ENCODE measurements at places on chromosomes 6 and 20.

- DNase-seq, result no peak
Observed at GRCh38 chr20:46820682-46821081, 74.0 kb upstream of the EYA2 start.

DNA sequence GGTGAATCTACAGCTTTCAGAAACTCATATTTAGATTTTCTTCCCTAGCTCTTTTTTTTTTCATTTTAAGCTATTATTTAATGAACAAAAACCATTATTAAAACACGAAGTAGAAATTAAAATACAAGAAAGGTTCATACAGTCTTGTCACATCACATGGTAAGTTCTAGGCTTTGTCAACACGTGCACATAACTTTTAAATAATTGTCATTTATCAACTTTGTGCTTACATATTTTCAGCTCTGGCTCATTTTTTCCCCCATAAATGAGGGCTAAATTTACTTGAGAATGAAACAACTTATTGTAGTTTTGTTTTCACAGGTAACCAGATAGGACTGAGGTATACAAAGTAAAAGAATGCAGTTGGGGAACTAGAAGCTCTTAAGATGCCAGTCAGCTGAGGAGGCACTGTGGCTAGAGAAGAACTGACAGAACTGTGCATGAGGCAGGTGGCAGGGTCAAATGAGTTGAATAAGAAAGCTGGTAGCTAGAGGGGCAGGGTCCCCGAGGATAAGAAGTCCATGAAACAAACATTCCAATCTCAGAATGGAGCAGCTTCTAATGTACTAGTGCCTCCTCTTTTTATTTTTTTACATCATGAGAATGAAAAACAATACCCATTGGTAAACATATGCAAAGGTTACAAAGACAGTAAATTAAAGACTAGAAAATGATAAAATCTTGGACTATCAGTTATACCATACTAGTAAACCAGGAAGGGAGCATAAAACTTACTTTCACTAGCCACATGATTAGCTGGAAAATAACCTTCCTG lies 141.5 kb downstream of the MYB start:
- no peak for DNase-seq

DNA sequence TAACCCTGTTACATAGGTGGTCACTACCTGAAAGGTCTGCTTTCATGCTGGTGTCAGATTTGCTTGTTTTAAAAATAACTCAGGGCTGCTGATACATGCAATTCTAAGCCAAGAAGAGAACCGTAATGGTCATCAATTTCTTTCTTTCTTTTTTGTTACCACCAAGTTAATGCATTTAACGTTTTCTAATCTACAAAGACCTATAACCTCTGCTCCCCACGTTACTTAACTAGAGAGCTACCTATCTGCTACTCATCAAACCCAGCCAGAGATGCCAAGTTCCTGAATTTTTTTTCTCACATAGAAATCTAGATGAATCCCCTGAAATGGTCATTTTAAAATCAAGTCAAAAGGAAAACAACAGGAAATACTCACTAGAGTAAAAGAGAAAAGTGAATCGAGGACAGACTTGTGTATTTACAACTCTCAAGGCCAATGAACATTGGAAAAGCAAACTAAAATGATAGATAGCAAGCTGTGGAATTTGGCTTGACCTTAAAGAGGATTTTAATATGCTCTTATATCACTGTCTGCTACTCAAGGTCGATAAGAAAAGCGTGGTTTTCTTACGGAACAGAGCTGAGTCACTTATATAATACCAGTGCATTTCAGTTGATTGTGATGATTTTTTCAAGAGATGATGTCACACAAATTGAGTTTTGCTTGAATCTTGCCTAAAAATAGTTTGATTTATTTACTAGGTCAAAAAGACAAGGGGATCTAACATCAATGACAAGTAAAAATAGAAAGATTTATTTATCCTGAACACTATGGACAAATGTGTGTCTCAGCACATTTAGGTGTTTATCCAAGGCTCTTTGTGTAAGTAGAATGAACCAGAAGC lies 67.9 kb downstream of the SGK1 start:
- DNase-seq, result no peak

DNA sequence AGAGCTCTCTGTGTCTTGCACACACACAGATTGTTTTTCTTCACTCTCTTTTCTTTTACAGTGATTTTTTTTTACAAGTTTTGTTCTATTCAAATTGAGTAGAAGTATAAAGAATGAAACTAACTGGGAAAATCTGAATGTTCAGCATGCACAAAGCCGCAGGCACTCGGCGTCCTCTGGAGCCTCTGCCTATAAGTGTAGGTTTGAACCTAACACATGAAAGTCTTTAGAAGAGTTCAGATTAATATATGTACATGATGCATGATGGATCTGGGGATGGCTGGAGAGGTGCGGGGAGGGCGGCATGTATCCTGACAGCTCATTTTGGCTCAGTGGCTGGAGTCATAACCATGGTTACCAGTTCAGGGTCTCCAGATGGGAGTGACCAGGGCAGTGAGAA lies 301.1 kb upstream of the CDH4 start:
- no peak for DNase-seq

GRCh38 chr20:64049878-64050260 lies 430 bp upstream of the SOX18 start:
- peak; percentile 50 for DNase-seq

DNA sequence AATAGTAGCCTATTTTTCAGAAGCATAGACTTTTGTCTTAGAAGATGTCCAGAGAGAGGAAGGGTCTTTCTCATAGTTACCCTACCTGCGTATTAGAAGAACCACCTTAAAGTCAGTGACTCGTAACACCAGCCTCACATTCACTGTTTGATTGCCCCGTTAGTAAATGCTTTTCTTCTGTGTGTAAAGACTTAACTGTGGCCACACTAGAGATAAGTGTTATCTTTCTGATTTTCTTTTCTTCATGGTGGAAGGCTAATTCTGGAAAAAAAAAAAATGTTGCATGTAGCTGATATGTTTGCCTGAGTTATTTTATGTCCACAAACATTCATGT lies 83.9 kb downstream of the SAMD3 start:
- DNase-seq, result no peak

GRCh38 chr20:49675368-49676151 lies 38.1 kb downstream of the B4GALT5 start:
- DNase-seq, result no peak

- no peak for DNase-seq
Observed at GRCh38 chr6:36968266-36968977, 13.9 kb downstream of the PI16 start.

DNA sequence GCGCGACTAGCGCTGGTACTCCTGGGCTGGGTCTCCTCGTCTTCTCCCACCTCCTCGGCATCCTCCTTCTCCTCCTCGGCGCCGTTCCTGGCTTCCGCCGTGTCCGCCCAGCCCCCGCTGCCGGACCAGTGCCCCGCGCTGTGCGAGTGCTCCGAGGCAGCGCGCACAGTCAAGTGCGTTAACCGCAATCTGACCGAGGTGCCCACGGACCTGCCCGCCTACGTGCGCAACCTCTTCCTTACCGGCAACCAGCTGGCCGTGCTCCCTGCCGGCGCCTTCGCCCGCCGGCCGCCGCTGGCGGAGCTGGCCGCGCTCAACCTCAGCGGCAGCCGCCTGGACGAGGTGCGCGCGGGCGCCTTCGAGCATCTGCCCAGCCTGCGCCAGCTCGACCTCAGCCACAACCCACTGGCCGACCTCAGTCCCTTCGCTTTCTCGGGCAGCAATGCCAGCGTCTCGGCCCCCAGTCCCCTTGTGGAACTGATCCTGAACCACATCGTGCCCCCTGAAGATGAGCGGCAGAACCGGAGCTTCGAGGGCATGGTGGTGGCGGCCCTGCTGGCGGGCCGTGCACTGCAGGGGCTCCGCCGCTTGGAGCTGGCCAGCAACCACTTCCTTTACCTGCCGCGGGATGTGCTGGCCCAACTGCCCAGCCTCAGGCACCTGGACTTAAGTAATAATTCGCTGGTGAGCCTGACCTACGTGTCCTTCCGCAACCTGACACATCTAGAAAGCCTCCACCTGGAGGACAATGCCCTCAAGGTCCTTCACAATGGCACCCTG lies 1.6 kb downstream of the TPBG start:
- peak; percentile 12 for DNase-seq

GRCh38 chr6:56289721-56290120 lies 42.3 kb upstream of the COL21A1 start:
- no peak for DNase-seq

- DNase-seq, result no peak
Observed at GRCh38 chr6:106356378-106356777, 4.1 kb upstream of the CRYBG1 start.

DNA sequence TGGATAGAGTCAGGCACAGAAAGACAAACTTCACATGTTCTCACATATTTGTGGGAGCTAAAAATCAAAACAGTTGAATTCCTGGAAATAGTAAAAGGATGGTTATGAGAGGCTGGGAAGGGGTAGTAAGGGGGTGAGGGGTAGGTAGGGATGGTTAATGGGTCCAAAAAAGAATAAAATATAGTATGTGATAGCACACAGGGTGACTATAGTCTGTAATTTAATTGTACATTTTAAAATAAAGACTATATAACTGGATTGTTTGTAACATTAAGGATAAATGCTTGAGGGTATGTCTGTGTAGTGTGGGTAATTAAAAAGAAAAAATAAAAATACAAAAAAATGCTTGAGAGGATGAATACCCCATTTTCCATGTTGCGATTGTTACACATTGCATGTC lies 9.9 kb downstream of the SRSF6 start:
- no peak for DNase-seq

DNA sequence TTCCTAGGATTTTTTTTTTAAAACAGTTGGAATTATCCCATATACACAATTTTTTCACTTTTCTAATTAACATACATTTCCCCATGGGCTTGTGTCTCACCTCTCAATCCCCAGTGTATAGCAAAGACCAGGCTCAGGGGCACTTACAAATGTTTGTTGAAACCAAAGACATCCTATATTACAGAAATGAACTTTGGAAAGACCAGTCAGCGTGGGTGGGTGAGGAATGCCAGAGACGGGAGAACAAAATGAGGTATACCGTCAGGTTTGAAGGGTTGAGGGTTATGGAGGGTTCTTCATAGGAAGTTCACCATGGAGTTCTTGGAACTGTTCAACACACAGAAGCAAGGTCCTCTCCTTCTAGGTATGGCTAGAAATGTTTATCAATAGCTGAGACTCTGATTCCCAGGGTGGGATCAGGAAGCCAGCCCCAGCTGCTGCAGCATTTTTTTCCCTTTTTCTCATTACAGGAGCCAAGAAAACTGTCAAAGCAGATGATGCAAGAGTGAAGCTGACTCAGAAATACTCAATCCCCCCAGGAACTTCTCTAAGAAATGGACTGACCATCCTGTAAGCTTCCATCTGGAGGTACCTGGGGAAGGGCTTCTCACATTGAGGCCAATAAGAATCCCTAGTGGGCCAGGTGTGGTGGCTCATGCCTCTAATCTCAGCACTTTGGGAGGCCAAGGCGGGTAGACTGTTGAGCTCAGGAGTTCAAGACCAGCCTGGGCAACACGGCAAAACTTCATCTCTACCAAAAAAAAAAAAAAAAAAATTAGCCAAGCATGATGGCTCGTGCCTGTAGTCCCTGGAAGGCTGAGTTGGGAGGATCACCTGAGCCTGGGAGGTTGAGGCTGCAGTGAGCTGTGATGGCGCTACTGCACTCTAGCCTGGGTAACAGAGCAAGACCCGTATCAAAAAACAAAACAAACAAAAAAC lies 15.9 kb upstream of the TBC1D20 start:
- DNase-seq, result no peak

- no peak for DNase-seq
Observed at GRCh38 chr20:48716086-48716485, 111.7 kb downstream of the PREX1 start.

GRCh38 chr6:42387336-42387735 lies 64.4 kb downstream of the TRERF1 start:
- no peak for DNase-seq

- DNase-seq, result no peak
Observed at GRCh38 chr20:24950128-24950835, 1.2 kb downstream of the CST7 start.

DNA sequence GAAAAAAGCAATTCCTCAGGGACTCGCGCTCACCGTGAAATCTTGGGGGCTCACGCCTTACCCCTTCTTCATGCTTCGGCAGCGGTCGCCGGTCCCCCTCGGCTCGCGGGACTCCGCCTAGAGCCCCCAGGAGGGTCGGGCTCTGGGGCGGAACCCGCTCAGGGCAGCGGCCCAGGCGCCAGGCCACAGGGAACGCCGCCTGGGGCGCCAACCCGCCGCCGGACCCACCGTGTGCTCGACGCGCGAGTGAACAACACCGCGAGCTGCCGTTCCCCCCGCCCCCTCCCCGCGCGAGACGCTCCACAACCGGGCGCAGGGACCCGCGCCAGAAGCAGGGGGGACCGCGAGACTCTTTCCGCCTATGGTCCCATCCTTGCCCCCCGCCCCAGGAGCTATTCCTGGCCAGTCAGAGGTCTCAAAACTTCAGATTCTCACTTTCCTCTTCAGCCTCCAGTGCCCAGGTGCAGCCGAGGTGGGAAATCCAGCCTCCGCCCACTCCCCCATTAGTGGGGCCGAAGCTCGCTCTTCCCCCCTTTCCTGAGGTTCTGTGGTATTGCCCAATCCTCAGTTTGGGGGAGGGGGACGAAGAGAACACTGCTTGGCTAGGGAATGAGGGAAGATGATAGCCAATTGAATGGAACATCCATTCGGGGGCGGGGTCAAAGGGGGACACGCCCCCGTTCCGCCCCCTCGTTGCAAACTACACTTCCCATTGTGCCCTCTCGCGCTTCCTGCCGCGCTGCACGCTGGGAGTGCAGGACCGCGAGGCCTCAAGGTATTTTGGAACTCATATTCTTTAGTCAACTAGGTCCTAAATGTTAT lies at the start of gene WASF1:
WASF1 (minus strand) TSS at position 265 of the 822 bp plus-strand sequence. CDS start 52,069 bp downstream, outside the sequence.
- DNase-seq, result peak; percentile 92

GRCh38 chr6:84442208-84442607 lies 214.8 kb upstream of the CEP162 start:
- DNase-seq, result no peak

DNA sequence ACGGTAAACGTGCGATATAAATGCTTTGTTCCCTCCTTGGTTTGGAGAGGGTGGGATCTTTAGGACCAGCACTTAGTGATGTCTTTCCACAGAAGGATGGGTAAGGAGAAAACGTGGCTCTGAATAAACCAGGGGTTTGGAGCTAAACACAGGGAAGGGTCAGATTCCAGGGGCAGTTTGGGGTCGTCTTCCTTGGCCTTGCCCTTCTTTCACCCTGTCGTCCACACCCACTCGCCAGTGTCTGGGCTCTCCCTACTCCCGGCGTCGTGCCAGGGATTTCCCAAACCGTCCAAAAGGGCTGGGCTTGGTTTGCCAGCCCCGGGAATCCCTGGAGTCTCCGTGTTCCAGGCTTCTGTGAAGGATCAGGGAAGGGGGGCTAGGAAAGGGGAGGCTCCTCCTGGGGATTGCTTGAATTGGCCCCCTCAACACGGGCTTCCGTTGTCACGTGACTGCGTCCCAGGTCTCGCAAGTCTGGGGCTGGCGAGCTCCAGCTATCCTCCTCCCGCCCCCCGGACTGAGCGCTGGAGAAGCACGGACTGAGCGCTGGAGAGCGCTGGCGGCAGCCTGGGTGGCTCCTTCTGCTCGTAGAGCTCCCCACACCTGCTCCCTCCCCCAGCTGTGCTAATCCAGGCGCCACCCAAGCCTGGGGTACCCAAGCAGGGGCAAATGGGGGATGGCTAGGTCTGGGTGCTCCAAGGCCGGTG lies 9.4 kb upstream of the ARMC12 start:
- DNase-seq, result peak; percentile 73

GRCh38 chr6:168122521-168122920 lies 43.5 kb upstream of the FRMD1 start:
- DNase-seq, result no peak

All from heart right ventricle (tissue), 16 donors.